ENCODE measurements at places on chromosomes 4 and X. TPM values are rescaled to one million over a fixed set of nuclear protein-coding genes. Genes with fewer than 3 reads are reported as not detected.
A peak's percentile ranks its signal among the peaks of the same experiment; 100 is the strongest.

G3BP2 gene
- 157 TPM for total RNA-seq

CACNA1F gene
- total RNA-seq: not detected

ARHGEF6 gene
- total RNA-seq: 2.4 TPM

PAGE2B gene
- not detected for total RNA-seq

MGAT4D gene
- not detected for total RNA-seq

SPIN2A gene
- 0.12 TPM for total RNA-seq

MAGEA8 gene
- total RNA-seq: not detected

ITGB1BP2 gene
- 0.74 TPM for total RNA-seq

FHIP1A gene
- 0.77 TPM for total RNA-seq

SHROOM4 gene
- not detected for total RNA-seq

SPP1 gene
- total RNA-seq: 10.8 TPM

ABLIM2 gene
- total RNA-seq: not detected

CCNI gene
- total RNA-seq: 132 TPM

DNA sequence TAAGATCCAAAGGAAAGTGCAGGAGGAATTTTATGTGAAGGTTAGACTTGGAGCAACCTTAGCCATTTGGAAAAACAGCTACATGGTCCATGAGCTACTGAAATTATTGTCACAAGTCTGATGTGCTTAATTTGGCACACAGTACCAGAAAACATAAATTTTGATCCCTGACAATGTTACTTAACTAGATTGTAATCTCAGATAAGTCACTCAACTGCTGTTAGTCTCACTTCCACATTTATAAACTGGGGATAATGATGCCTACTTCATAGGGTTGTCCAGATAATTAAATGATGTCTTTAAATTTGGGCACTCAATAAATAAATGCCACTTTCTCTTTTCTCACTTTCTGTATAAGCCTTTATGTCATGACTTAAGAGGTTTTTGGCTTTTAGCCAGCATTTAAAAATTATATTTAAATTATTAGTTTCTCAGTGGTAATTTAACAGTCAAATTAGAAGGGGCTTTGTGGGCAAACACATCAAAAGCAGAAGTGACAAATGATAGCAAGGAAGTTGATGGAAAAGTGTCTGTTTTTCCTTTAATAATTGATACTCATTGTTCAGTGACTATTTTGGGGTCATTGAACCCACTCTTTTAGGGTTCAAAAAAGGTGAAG lies 58.3 kb downstream of the PAQR3 start:
- H3K27me3 ChIP-seq: no peaks in the 10 kb centered on the region
- DNase-seq: no peak
- no peak overlapping the region for H3K27ac ChIP-seq
- no peak overlapping the region for H3K4me3 ChIP-seq
- peaks cover 41% of the 10 kb centered on the region for H3K4me1 ChIP-seq

GRCh38 chr4:182276210-182277109 lies 33.3 kb downstream of the TENM3 start:
- no peak overlapping the region for H3K4me3 ChIP-seq
- no peak overlapping the region for H3K27ac ChIP-seq
- DNase-seq: no peak
- peaks cover 35% of the 10 kb centered on the region for H3K4me1 ChIP-seq
- H3K36me3 ChIP-seq: peaks cover 12% of the 10 kb centered on the region
- no peaks in the 10 kb centered on the region for H3K27me3 ChIP-seq

GRCh38 chr4:23876418-23877089 lies 13.3 kb downstream of the PPARGC1A start:
- no peaks in the 10 kb centered on the region for H3K4me1 ChIP-seq
- H3K36me3 ChIP-seq: no peaks in the 10 kb centered on the region
- H3K4me3 ChIP-seq: no peak overlapping the region

GRCh38 chrX:20383477-20383876 lies 116.8 kb upstream of the RPS6KA3 start:
- H3K27ac ChIP-seq: no peak overlapping the region
- H3K4me3 ChIP-seq: no peak overlapping the region
- peaks cover 2% of the 10 kb centered on the region for H3K4me1 ChIP-seq
- H3K27me3 ChIP-seq: peaks cover 4% of the 10 kb centered on the region
- no peak for DNase-seq

DNA sequence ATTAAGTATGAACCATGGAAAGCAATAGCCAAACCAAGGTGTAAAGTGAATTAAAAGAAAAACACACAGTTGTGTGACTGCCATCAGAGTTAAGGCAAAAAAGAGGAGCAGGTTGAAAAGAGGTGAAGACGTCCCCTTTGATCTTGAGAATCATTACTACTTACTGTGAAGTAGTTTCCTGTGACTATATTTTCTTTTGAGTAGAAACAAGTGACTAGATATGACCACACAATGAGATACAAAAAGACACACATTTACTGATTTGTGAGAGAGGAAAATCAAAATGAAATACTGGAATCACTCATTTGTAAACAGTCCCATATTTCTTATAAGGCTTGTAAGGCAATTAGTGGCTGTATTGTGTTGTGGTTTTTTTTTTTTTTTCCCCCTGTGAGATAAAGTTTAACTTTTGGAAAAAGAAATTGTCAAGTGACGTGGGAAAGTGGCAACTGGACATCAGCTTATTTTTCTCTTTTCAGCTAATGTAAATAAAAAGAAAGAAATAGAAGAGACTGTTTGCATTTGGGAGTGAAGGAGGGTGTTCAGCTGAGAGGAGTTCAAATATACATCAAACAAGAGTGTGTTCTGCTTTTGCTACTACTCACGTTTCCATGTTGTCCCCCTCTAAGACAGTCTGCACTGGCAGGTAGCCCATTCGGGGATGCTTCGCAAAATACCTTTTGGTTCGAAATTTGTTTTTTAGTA lies 106.4 kb upstream of the FTHL17 start:
- H3K4me3 ChIP-seq: no peak overlapping the region
- no peak overlapping the region for H3K27ac ChIP-seq

DNA sequence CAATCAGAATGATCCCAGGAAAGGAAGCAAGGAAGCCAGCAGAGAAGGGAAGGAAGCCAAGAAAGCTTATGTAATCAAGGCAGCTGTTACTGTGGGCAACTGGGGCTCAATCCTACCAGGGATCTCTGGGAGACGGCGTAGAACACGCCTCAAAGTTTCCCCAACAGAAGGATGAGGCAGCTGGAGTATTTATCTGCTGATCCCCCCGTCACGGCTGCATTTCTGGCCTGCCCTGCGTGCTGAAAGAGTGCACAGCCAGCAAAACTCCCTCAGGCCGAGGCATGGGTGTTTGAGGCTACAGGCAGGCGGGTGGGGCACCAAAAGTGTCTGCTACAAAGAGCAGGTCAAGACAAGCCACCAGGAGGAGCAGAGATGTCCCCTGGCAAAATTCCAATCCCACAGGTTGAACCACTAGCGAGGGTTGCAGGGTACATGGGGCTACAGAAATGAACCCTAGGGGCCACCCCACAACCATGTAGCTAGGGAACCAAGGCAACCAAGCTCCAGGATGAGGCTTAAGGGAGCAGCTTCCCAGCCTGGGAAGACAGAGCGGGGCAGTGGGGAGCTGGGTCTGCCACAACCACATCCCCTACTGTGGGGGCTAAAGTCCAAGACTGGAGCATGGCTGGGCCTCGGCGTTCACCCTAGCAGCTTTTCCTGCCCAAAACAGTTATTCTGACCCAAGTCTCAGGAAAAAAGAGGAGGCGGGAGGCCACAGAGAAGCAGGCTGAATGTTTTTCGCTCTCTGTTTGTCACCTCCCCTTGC lies 113.4 kb downstream of the BCOR start:
- no peak overlapping the region for H3K27ac ChIP-seq
- H3K4me3 ChIP-seq: no peak overlapping the region
- no peaks in the 10 kb centered on the region for H3K36me3 ChIP-seq
- DNase-seq: no peak
- H3K4me1 ChIP-seq: no peaks in the 10 kb centered on the region

GRCh38 chr4:139794158-139794954 lies 128.7 kb downstream of the MGST2 start:
- peak; percentile 30 for DNase-seq
- H3K27me3 ChIP-seq: peaks cover 5% of the 10 kb centered on the region
- no peak overlapping the region for H3K4me3 ChIP-seq
- no peaks in the 10 kb centered on the region for H3K36me3 ChIP-seq
- peaks cover 19% of the 10 kb centered on the region for H3K4me1 ChIP-seq

DNA sequence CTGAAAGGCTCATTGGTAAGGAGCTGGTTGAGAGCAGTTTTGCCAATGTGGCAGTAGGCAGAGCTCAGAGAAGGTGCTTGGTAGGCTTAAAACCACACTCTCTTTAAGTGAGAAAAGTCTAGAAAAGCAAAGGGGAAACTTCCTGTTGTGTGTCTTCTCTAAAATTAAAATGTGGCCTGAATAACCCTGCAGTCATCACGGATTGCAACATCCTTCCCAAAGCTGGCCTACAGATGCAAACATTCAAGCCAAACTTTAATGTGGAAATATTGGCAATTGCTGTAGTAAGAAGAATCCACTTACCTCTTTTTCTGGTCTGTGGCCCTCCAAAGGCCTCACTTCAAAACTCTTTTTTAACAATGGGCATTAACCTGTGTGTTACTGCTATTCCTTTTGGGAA lies 348.5 kb downstream of the OPHN1 start:
- no peak for DNase-seq
- no peak overlapping the region for H3K4me3 ChIP-seq
- H3K36me3 ChIP-seq: peaks cover 14% of the 10 kb centered on the region
- H3K27me3 ChIP-seq: no peaks in the 10 kb centered on the region

- DNase-seq: no peak
- H3K27me3 ChIP-seq: no peaks in the 10 kb centered on the region
- no peak overlapping the region for H3K27ac ChIP-seq
- H3K4me1 ChIP-seq: no peaks in the 10 kb centered on the region
- H3K4me3 ChIP-seq: no peak overlapping the region
- no peaks in the 10 kb centered on the region for H3K36me3 ChIP-seq
These were observed 1168.1 kb downstream of the PCDH19 start for GRCh38 chrX:99242001-99242400.

- no peaks in the 10 kb centered on the region for H3K36me3 ChIP-seq
- H3K27ac ChIP-seq: peak overlapping the region; percentile 96
- H3K4me1 ChIP-seq: peaks cover 54% of the 10 kb centered on the region
- H3K27me3 ChIP-seq: no peaks in the 10 kb centered on the region
These were observed 9.7 kb downstream of the SMIM10 start for GRCh38 chrX:135000516-135000915.

GRCh38 chr4:119493886-119494285 lies 134.7 kb downstream of the PDE5A start:
- DNase-seq: no peak
- no peak overlapping the region for H3K27ac ChIP-seq
- H3K4me1 ChIP-seq: no peaks in the 10 kb centered on the region
- no peak overlapping the region for H3K4me3 ChIP-seq
- no peaks in the 10 kb centered on the region for H3K27me3 ChIP-seq
- H3K36me3 ChIP-seq: no peaks in the 10 kb centered on the region

- H3K27ac ChIP-seq: no peak overlapping the region
- H3K27me3 ChIP-seq: no peaks in the 10 kb centered on the region
- H3K36me3 ChIP-seq: no peaks in the 10 kb centered on the region
- H3K4me3 ChIP-seq: no peak overlapping the region
- H3K4me1 ChIP-seq: no peaks in the 10 kb centered on the region
- no peak for DNase-seq
These were observed 101.1 kb downstream of the DDX53 start for GRCh38 chrX:23100826-23101225.

DNA sequence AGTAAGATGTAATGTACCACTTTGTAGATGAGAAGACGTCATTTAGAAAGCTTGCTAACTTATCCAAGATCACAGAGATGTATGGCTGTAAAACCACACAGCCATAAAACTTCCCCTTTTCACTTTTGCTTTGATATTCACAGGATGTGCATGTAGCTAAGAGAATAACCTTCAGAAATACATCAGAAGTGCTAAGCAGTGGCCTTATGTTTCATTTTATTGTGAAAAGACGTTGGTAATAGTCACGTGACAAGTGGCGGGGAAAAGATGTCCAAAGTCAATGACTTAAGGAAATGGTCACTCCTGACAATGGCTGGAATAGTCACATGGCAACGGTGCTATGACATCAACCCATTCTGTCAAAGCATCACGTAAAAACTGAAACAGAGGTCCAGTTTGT lies 12.9 kb upstream of the WDR17 start:
- no peaks in the 10 kb centered on the region for H3K27me3 ChIP-seq
- no peaks in the 10 kb centered on the region for H3K36me3 ChIP-seq
- H3K4me1 ChIP-seq: no peaks in the 10 kb centered on the region
- no peak for DNase-seq

- no peaks in the 10 kb centered on the region for H3K4me1 ChIP-seq
- H3K4me3 ChIP-seq: no peak overlapping the region
- no peak overlapping the region for H3K27ac ChIP-seq
- no peaks in the 10 kb centered on the region for H3K36me3 ChIP-seq
- no peak for DNase-seq
These were observed 84.8 kb downstream of the RTL3 start for GRCh38 chrX:78574306-78574705.

GRCh38 chr4:5870701-5871100 lies 22.2 kb downstream of the CRMP1 start:
- H3K27ac ChIP-seq: no peak overlapping the region
- DNase-seq: no peak
- H3K4me1 ChIP-seq: no peaks in the 10 kb centered on the region

DNA sequence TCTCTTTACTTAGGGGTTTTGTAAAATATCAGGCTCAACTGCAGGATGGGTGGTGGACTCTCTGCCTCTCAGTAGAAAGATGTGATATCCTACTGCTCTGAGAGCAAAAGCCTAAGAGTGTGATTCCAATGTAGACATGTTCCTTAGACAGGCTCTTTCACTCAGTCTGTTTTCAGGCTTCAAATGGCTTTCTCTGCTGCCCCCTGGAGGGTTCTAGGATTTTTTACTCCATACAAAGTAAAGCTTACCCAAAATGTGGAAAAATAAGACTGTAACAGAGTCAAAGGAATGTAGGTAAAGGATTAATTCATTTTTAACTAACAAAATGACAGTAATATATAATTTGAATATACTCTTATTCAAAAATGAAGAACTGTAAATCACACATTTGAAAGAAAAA lies 32.1 kb downstream of the ZGRF1 start:
- no peak overlapping the region for H3K4me3 ChIP-seq
- H3K27me3 ChIP-seq: no peaks in the 10 kb centered on the region
- H3K27ac ChIP-seq: no peak overlapping the region
- peak; percentile 58 for DNase-seq
- no peaks in the 10 kb centered on the region for H3K36me3 ChIP-seq

- no peak overlapping the region for H3K4me3 ChIP-seq
- H3K4me1 ChIP-seq: no peaks in the 10 kb centered on the region
- H3K36me3 ChIP-seq: peaks cover 10% of the 10 kb centered on the region
These were observed 1142.2 kb downstream of the ADGRL3 start for GRCh38 chr4:62342346-62342745.

DNA sequence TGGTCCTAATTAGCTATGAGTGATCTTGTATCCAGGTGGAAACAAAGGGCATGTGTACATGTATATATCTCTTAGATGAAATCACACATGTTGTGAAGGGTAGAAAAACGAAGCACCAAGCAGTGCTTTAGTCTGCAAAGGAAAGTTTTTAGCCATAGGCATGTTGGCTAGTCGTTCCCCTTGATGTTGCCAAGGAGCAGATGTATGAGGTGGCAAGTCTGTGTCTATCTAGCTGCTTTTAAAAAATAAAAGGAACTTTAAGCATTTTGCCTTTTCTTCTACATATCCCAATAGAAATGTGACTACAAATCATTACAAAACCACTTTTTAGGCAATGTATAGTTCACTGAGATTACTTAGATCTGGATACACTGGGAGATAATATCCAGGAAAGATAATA lies 63.1 kb downstream of the NSUN7 start:
- no peak for DNase-seq
- H3K27me3 ChIP-seq: no peaks in the 10 kb centered on the region
- no peak overlapping the region for H3K4me3 ChIP-seq

GRCh38 chr4:31009926-31010325 lies 289.8 kb downstream of the PCDH7 start:
- no peak for DNase-seq
- H3K4me1 ChIP-seq: no peaks in the 10 kb centered on the region
- H3K36me3 ChIP-seq: no peaks in the 10 kb centered on the region
- H3K27me3 ChIP-seq: no peaks in the 10 kb centered on the region

- H3K27ac ChIP-seq: no peak overlapping the region
- H3K4me1 ChIP-seq: no peaks in the 10 kb centered on the region
- no peak overlapping the region for H3K4me3 ChIP-seq
- DNase-seq: no peak
These were observed 7.7 kb downstream of the NAT8L start for GRCh38 chr4:2066571-2067445.

All from HFFc6 (cell line).